A549 (cell line): ENCODE measurements at places on chromosomes 3 and 15. TPM values are rescaled to one million over a fixed set of nuclear protein-coding genes. Genes with fewer than 3 reads are reported as not detected.
A peak's percentile ranks its signal among the peaks of the same experiment; 100 is the strongest.

DNA sequence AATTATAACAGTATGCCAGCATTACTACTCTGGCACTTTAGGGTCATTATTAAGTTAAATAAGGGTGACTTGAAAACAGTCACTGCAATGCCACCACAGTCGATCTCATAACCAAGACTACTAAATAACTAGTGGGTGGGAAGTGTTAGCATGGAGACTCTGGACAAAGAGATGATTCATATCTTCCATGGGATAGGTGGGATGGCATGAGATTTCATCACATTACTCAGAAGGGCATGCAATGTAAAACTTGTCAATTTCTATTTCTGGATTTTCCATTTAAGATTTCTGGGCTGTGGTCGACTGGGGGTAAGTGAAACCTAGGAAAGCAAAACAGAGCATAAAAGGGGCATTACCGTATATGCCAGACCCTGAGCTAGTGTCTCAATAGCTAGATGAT lies 538.9 kb upstream of the GRM7 start:
- DNase-seq = no peak

EXD1 gene
- 0.14 to 0.34 TPM (median 0.26 TPM) in 3 replicates for polyA plus RNA-seq

FANCD2OS gene
- not detected in 3 replicates for polyA plus RNA-seq

SLC22A13 gene
- polyA plus RNA-seq = 0.08 to 0.16 TPM (median 0.13 TPM) in 3 replicates

- peak; percentile 91 for DNase-seq
These were observed 9.3 kb upstream of the NR2E3 start for GRCh38 chr15:71800835-71801745.

DNA sequence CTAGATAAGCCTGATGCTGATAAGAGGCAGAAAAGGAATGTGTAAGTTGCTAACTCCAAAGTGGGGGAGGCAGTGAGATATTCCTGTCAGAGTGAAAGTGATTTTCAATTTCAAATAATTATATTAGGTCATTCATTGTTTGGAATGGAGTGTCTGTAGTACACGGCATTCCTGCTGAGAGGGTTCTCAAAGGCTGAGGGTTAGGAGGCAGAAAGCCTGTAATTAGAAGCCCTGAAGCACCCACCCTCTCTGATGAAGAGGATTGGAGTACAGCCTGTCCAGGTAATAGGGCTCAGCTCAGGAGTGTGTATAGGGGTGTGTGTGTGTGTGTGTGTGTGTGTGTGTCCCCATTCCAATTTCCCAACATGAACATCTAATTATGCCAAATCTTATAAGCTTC lies 486.8 kb downstream of the MAGI1 start:
- DNase-seq = no peak

KIF15 gene
- polyA plus RNA-seq = 7.7 to 8.7 TPM (median 8.4 TPM) in 3 replicates
